ENCODE measurements at places on chromosomes 5 and 9.
A peak's percentile ranks its signal among the peaks of the same experiment; 100 is the strongest.

- DNase-seq, result no peak
Observed at GRCh38 chr9:136326061-136326760, 1.1 kb upstream of the GPSM1 start.

DNA sequence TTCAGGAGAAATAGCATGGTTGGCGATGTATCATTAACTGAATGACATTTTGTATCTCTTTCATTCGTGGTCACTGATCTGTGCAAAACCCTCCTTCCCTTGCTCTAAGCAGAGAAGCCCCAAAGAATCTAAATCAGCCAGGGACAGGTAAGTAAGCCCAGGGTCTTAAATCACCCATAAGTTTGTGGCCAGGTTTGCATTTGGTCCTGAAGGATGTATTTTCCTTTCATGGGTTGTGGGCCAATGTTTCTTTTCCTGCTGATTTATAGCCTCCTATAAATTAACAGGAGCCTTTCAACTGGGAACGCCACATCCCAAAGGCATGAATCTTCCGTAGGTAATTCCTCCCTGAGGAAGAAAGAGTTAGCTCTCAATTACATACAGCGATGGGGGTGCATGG lies 217.5 kb upstream of the TNC start:
- no peak for DNase-seq

DNA sequence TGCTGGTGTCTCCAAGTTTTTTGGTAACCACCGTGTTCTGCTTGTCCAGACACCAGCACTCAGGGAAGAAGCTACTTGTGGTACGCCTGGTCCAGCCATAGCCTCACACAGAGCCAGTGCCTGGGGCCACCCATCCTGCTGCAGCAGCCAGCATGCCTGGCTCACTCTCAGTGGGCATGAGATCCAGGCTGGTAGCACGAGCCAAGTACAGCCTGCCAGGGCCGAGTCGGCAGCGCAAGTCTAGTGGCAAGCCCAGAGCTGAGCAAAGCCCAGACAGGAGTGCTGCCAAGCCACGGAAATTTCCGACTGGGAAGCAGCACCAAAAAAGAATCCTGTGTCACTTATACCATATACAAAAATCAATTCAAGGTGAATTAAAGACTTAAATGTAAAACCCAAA lies 36.3 kb upstream of the FBXL17 start:
- DNase-seq, result no peak

GRCh38 chr5:93076566-93076965 lies 504.5 kb downstream of the NR2F1-AS1 start:
- no peak for DNase-seq

- DNase-seq, result no peak
Observed at GRCh38 chr5:116524051-116524904, 50.3 kb downstream of the SEMA6A start.

GRCh38 chr5:151577566-151577965 lies 13.6 kb downstream of the FAT2 start:
- DNase-seq, result no peak

GRCh38 chr5:76280494-76280893 lies 122.6 kb upstream of the IQGAP2 start:
- DNase-seq, result no peak

- DNase-seq, result no peak
Observed at GRCh38 chr5:138702166-138703077, 50.8 kb upstream of the CTNNA1 start.

DNA sequence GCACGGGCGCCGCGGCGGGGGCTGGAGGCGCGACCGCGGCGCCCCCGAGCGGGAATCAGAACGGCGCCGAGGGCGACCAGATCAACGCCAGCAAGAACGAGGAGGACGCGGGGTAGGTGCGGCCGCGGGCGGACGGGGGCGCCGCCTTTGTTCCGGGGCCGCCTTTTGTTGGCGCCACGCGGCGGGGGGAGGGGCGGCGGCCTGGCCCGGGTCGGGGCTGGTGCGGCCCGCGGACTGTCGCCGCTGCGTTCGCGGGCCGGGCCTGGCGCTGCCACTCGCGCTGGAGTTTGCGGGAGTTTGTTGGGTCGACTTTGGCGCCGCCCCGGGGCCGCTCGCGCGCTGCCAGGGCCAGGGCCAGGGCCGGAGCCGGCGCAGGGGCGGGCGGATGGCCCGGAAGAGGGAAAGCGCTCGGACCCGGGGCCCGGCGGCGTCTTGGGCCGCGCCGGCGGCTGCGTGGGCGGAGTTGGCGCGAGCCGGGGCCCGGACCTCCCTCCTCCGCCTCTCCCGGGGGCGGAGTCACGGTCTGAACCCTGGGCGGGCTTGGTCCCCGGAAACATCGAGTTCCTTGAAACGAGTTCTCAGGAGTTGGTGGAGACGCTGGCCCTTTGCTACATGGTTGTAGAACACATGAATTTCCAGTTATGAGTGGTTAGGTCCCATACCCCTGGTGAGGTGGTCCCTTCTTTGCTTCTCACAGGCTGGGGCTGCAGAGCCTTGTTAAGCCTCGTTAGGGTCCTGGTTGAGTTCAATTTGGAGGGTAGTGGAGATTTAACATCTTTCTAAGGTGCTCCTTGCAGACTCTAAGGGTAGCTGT lies 809 bp downstream of the HNRNPAB start:
- DNase-seq, result peak; percentile 84

- no peak for DNase-seq
Observed at GRCh38 chr5:8842971-8843551, 702.8 kb downstream of the SEMA5A start.

DNA sequence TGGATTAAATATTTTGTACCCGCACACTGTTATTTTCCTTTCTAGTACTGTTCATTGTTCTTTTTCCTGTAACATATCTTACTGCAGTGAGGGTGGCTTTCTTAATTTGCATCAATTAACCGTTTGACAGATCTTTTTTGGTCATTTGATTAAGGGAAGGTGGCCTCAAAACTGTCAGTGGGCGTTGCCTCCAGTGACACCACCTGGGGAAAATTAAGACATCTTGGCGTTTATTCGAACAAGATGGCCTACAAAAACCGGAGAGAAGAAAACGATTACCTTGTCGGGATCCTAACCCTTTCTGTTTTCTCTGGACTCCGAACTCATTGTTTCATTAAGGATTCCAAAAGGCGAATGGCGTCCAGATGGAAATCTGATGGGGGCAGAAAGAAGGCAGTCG lies 2.0 kb downstream of the BASP1 start:
- no peak for DNase-seq

DNA sequence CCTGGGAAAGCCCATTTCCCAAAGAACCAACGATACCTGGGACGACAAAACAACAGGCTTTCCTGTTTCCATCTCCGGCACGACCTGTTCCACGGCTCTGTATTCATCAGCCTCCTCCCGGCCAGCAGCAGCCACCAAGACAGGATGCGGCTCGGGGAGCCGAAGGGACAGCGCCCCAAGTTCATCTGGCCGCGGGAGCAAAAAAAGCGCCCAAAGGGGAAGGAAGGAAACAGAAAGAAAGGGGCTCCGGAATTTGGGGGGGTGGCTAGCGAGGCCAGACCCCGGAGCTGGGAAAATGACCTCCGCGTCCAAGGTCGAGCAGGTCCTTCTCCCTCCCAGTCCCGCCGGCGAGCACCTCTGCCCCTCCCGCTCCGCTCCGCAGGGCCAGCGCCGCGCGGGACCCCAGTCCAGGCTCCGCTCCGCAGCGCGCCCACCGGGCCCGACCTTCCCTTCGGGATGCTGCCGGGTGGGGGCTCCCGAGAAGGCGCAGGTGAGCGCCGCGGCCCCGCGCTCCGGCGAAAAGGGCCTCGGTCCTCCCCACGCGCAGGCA lies 608 bp downstream of the ELOVL7 start:
- DNase-seq, result peak; percentile 14

DNA sequence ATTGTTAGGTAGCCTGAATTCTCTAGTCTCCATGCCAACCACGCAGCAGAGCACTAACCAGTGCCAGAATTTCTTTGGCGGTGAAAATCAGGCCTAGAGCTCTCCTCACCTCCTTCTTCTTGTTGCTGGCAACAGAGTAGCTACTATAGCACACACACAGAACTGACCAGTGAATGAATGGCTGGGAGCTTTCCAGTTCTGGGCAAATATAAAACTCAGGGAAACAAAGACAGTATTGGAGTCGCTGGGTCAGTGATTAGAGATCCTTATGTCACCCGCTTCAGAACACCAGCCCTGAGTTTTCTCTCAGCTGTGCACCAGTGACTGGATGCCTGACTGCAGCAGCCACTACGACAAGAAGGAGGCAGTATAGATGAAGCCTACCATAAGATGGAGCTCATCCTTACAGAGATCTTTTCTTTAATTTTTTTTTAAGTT lies 26.9 kb upstream of the FEM1C start:
- DNase-seq, result no peak

GRCh38 chr5:88058625-88059024 lies 210.0 kb downstream of the TMEM161B start:
- no peak for DNase-seq

DNA sequence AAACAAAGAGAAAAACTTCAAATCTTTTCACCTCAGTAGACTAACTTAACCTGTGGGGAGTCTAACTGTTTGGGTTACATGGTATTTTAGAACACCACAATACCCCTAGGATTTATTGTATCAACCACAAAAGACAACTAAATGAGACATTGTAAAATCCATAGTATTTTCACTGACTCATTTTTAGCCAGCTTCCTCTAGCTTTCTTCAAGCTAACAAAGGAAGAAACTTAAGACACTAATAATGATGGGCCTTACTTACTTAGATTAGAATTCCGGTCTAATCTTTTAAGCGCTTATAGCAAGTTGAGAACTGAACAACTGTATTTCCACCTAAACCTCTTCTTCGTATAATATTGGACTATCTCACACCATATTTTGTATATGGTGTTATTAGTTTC lies 529.3 kb downstream of the DMRTA1 start:
- DNase-seq, result no peak

DNA sequence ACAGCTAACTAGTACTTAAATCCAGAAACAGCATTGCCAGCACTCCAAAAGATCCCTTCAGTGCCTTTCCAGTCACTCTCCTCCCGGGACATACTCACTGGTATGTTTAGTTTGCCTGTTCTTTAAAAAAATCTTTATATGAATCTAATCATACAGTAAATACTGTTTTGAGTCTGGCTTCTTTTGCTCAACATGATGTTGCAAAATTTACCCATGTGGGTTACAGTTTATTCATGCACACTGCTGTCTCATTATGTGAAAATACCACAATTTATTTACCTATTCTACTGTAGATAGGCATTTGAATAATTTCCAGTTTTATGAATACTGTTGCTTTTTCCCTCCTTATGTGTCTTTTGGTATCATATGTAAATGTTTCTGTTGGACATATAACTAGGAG lies 13.5 kb downstream of the NDFIP1 start:
- DNase-seq, result no peak

DNA sequence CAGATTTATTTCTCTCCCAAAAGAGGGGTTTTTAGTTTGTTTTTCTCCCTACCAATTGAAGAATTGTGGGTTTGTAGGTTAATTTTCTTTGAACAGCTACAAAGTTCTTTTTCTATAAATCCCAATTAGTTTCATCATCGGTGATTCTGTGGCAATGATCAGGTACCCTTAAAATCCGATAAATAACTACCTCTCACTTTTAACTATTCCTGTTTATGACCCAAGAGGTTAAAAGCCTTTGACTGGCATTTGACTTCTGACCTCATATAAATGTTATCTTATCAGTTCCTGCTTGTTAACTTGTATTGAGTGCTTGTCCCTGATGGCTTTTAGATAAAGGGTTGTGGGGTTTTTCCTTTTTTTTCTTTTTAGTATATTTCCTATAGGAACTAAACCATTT lies 124.4 kb upstream of the TMEM161B start:
- no peak for DNase-seq

- DNase-seq, result no peak
Observed at GRCh38 chr5:103013933-103014552, 105.9 kb downstream of the GIN1 start.

- DNase-seq, result peak; percentile 85
Observed at GRCh38 chr5:180868960-180869359, 7.9 kb upstream of the ZFP62 start.

- no peak for DNase-seq
Observed at GRCh38 chr5:149060325-149060724, 2.5 kb downstream of the SH3TC2 start.

DNA sequence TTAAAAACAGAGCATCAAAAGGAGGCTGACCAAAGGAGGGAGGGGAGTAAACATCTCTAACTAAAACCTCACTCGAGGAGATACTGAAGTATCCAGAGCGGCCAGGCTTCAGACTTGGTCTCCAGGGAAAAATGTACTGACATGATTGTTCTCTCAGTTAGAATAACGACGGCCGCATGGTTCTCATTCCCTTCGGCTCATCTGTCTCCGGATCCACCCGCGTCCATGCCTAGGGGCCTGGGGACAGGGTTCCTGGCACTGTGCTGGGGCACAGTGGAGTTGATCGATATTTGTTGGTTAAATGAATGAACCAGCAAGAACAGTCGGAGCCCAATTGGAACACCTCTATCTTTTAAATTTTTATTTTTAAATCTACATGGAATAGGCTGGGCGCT lies 167.1 kb upstream of the PHYKPL start:
- no peak for DNase-seq

- no peak for DNase-seq
Observed at GRCh38 chr9:123771690-123772089, 158.2 kb downstream of the DENND1A start.
